IMR-90 (cell line): ENCODE measurements at places on chromosomes 7 and 10. TPM values are rescaled to one million over a fixed set of nuclear protein-coding genes. Genes with fewer than 3 reads are reported as not detected.
A peak's percentile ranks its signal among the peaks of the same experiment; 100 is the strongest.

DNA sequence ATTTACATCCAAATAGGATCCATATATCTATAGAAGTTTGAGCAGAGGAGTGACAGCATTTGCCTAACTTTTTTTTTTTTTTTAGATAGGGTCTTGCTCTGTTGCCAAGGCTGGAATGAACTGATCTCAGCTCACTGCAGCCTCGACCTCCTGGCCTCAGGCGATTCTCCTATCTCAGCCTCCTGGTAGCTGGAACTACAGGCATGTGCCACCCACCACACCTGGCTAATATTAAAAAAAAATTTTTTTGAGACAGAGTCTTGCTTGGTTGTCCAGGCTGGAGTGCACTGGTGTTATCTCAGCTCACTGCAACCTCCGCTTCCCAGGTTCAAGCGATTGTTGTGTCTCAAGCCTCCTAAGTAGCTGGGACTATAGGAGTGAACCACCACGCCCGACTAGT is 15.1 kb downstream of the PPIA start:
- no peak for DNase-seq

- DNase-seq = no peak
These were observed 45.3 kb upstream of the ITGA8 start for GRCh38 chr10:15764892-15765454.

- DNase-seq = no peak
These were observed 9.7 kb downstream of the PRLHR start for GRCh38 chr10:118585794-118586193.

- DNase-seq = peak; percentile 44
These were observed 66.3 kb downstream of the CYTH3 start for GRCh38 chr7:6205971-6206660.

DNA sequence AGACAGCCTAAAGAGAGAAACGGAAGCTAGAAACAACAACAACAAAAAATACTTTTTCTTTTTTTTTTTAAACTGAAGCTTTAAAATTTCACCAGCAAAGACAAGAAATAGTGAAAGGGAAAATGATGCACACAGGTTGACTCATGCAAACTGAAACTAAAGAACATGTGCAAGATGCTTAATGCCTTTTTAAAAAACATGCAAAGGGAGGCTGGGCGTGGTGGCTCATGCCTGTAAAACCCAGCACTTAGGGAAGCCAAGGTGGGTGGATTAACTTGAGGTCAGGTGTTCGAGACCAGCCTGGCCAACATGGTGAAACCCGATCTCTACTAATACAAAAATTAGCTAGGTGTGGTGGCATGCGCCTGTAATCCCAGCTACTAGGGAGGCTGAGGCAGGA is 15.1 kb upstream of the CUBN start:
- DNase-seq = peak; percentile 55

- DNase-seq = no peak
These were observed 351.5 kb upstream of the SHH start for GRCh38 chr7:156163747-156164146.

DNA sequence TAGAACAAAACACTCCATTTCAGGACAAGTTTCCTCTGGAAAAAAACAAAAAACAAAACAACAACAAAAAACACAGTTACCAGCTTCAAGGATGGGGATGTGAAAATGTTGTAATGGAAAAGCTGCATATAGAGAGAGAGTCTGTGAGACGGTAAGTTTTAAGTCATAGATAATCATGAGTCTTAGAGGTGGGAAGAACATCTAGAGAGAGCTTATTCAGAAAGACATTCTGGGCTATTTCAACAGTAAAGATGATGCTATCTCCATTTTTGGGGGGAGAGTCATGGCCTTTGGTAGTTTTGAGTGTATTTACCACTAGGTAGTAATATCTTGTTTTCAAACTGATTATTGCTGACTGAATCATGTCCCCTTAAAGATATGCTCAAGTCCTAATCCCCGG is 23.3 kb upstream of the INPP5F start:
- no peak for DNase-seq

- DNase-seq = no peak
These were observed 158.3 kb downstream of the ZNF438 start for GRCh38 chr10:30873411-30873810.

- no peak for DNase-seq
These were observed 26.0 kb downstream of the NAMPT start for GRCh38 chr7:106258789-106259188.

The NPY4R2 gene
- 0.28 and 0.36 TPM in 2 replicates for total RNA-seq

The IPMK gene
- total RNA-seq = 2.0 and 5.0 TPM in 2 replicates

The ZNF33B gene
- total RNA-seq = 4.5 and 5.0 TPM in 2 replicates
